ENCODE measurements at places on chromosomes 16 and 17. TPM values are rescaled to one million over a fixed set of nuclear protein-coding genes. Genes with fewer than 3 reads are reported as not detected.

- H3K4me1 ChIP-seq = peaks cover 23% of the 10 kb centered on the region
- H3K4me3 ChIP-seq = peak overlapping the region; percentile 2
- DNase-seq = peak; percentile 38
- H3K27me3 ChIP-seq = no peaks in the 10 kb centered on the region
- H3K36me3 ChIP-seq = peaks cover 55% of the 10 kb centered on the region
Measured at GRCh38 chr17:42819939-42820535, 4.0 kb downstream of the BECN1 start.

Gene CLEC10A
- total RNA-seq = not detected

- no peaks in the 10 kb centered on the region for H3K4me1 ChIP-seq
- peaks cover 1% of the 10 kb centered on the region for H3K36me3 ChIP-seq
- no peak for DNase-seq
- H3K4me3 ChIP-seq = no peak overlapping the region
- peaks cover 4% of the 10 kb centered on the region for H3K27me3 ChIP-seq
Measured at GRCh38 chr17:13725288-13725990, 123.7 kb upstream of the HS3ST3A1 start.

Gene SPIRE2
- total RNA-seq = 2.7 TPM

Gene MYOCD
- total RNA-seq = not detected

Gene OR1F1
- not detected for total RNA-seq

Gene TBC1D3I
- 0.36 TPM for total RNA-seq

DNA sequence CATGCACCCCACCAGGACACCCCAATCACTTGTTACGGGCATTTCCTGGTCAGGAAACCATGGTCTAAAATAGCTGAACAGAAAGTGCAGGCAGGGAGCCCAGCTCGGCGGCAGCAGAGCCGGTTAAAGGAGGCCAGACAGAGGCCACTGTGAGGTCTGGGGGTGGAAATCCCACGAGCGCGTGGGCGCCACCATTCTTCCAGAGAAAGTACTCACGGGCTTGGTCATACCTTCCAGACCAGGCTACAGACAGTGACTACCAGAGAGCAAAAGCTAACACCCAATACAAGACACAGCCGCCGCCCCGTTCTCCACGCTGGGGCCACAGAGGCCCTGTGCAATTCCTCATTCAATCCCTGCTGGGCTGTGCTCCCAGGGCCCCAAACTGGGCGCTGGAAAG is 11.9 kb downstream of the CEP131 start:
- H3K4me3 ChIP-seq = no peak overlapping the region
- H3K27me3 ChIP-seq = peaks cover 2% of the 10 kb centered on the region
- no peaks in the 10 kb centered on the region for H3K36me3 ChIP-seq
- H3K4me1 ChIP-seq = no peaks in the 10 kb centered on the region
- DNase-seq = no peak
- H3K27ac ChIP-seq = no peak overlapping the region

- no peaks in the 10 kb centered on the region for H3K4me1 ChIP-seq
- H3K36me3 ChIP-seq = no peaks in the 10 kb centered on the region
- H3K4me3 ChIP-seq = no peak overlapping the region
- no peak overlapping the region for H3K27ac ChIP-seq
- no peak for DNase-seq
Measured at GRCh38 chr17:18121144-18121910, 12.8 kb downstream of the MYO15A start.

DNA sequence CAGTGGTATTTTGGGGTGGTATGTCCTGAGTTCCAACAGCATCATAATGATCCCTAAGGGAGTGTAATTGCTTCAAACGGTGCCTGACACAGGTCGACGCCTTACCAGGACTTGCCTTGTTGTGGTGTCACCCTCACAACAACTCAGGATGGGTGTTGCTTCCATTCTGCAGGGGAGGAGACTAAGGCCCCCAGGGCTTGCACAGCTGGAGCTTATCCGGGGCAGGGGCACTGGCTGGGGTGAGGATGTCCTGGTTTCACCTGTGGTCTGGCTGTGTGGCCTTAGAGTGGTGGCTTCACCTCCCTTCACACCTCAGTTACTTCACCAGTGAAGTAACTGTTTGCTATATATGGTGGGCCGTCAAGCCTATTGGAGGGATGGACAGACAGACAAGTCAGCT is 23.3 kb downstream of the LLGL2 start:
- H3K36me3 ChIP-seq = no peaks in the 10 kb centered on the region
- no peak for DNase-seq
- no peaks in the 10 kb centered on the region for H3K4me1 ChIP-seq
- no peak overlapping the region for H3K27ac ChIP-seq

GRCh38 chr16:69443927-69444631 is 19.7 kb downstream of the CYB5B start:
- peaks cover 54% of the 10 kb centered on the region for H3K4me1 ChIP-seq
- peak overlapping the region; percentile 90 for H3K27ac ChIP-seq
- H3K4me3 ChIP-seq = peak overlapping the region; percentile 74
- no peaks in the 10 kb centered on the region for H3K27me3 ChIP-seq
- H3K36me3 ChIP-seq = peaks cover 30% of the 10 kb centered on the region

DNA sequence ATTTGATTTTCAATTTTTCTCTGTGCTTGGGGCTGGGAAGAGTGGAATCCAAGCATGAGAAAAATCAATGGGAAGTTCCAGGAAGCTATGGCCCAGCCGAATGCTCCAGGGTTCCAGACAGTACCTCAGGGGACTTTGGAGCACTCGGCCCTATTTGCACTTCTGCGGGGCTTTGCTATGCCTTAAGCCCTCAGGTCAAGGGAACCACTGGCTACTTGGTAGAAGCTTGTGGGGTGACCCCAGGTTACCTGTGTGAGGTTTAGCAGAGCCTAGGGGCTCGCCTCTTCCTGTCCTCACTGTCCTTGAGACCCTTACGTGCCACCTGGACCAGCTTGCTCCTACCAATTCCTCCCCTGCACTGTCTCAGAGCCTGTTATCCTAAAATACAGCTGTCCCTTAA is 121.3 kb downstream of the MGAT5B start:
- no peak overlapping the region for H3K4me3 ChIP-seq
- H3K27me3 ChIP-seq = no peaks in the 10 kb centered on the region
- no peak overlapping the region for H3K27ac ChIP-seq
- H3K36me3 ChIP-seq = no peaks in the 10 kb centered on the region

Gene TAT
- total RNA-seq = not detected

DNA sequence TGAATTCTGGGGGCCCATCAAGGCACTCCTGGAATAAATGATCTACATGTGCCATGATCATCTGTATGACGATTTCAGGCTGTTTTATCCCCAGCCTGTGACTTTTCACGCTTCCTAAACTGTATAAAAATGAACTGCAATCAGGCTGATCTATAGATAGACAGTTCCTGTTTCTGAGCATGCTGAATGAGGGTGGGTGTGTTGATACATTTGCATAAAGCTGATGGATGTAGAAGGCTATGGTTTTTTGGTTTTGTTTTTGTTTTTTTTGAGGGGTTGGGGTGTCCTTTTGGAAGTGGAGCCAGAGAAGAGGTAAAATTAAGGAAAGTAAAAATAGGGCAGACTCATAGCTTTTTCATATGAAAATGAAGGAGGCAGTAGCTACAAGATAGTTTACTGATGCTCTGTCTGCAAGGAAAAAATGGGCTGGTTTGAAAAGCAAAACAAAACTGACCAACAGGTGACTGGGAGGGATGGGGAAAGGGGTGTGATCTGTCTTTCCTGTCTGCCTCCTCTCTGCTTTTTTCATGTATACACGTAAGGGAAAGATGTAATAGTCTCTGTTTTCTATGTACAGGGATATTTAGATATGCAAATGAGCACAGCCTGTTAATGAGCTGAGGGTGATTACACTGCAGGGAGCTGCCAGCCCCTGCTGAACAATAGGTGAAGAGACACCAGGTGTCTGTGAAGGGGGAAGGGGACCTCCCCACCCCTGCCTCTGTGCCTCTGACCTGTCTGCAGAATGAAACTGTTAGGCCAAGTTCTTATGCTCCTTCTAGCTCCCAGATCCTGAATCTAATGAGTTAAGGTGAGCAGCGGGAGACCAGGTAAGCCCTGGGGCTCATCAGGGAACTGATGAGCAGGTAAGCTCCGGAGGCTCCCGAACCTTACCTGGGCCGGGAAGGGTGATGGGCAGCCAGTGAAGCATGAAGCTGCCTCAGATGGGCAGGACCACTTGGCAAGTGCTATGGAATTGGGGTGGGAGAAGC is 46.6 kb upstream of the LYRM9 start:
- no peaks in the 10 kb centered on the region for H3K36me3 ChIP-seq
- peaks cover 4% of the 10 kb centered on the region for H3K27me3 ChIP-seq
- H3K4me1 ChIP-seq = peaks cover 5% of the 10 kb centered on the region
- no peak for DNase-seq

Gene ZNF624
- total RNA-seq = 2.8 TPM

GRCh38 chr16:53730693-53731092 is 26.7 kb downstream of the FTO start:
- no peaks in the 10 kb centered on the region for H3K27me3 ChIP-seq
- H3K4me3 ChIP-seq = no peak overlapping the region
- H3K27ac ChIP-seq = no peak overlapping the region
- H3K36me3 ChIP-seq = peaks cover 6% of the 10 kb centered on the region

DNA sequence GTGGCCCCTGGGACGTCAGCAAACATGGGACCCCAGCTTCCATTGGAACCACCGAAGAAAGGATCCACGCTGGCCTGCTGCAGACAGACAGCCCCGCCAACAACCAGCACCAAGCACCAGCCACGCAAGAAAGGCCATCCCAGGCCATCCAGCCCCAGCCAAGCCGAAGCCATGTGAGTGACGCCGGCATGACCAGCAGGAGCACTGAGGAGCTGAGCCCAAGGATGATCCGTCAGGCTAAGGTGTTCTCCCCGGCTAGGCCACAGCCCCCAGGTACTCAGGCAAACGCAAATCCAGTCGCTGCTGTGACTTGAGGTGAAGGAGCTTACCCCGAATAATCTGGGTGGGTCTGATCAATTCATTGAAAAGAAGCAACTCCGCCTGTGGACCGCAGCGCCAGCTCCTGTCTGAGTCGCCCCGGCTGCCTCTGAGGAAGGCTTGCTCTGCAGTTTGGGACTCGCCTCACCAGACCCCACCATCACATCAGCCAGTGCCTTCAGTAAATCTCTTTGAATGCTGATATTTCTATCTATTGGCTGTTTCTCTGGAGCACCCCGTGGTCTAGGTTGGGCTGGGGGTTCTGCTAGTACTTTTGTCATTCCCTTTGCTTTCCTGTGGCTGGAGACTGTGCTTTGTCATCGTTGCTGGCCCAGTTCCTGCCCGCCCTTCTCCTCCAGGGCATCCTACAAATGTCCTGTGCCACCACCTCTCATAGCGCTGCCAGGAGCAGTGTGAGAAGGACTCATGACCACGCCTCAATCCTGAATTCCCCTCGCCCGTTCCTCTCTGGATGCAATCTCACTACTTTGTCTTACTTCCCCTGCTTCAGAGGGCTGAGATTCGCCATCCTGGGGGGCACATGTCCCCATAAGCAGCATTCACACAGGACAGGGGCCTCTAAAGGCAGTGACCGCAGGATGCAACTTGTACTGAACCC is 8.1 kb upstream of the CBX2 start:
- no peak overlapping the region for H3K27ac ChIP-seq
- peaks cover 20% of the 10 kb centered on the region for H3K27me3 ChIP-seq
- no peaks in the 10 kb centered on the region for H3K36me3 ChIP-seq
- H3K4me1 ChIP-seq = no peaks in the 10 kb centered on the region
- no peak for DNase-seq

Gene SPEM2
- not detected for total RNA-seq

DNA sequence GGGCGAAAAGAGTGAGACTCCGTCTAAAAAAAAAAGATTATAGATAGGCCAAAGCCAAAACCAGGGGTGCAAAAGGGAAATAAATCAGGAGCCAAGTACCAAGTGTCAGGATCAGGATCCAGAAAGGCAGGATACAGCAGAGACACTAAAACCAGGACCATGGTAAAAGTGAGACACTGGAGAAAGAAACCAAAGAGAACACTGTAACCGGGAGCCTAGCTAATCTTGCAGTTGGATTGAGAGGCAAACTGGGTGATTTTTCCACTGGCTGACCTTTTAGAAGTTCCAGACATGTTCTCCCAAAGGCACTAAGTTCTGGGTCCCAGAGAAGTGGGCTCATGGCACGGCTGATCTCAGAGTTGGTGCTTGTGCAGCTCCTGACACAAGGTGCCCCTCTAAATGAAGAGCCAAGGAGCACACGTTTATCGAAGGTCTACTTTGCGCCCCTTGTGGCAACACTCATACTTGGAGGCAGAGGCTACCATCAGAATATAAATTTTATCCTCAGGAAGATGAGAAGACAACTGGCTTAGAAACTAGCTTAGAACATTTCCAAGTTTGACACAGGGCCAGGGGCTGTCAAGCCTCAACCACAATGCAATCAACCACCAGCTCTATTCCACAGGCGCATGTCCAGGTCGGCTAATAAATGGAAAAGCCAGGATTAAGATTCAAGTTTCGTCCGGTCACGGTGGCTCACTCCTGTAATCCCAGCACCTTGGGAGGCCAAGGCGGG is 27.5 kb upstream of the HELZ start:
- no peaks in the 10 kb centered on the region for H3K36me3 ChIP-seq
- H3K4me1 ChIP-seq = no peaks in the 10 kb centered on the region
- no peak overlapping the region for H3K4me3 ChIP-seq
- H3K27me3 ChIP-seq = peaks cover 5% of the 10 kb centered on the region
- DNase-seq = no peak
- no peak overlapping the region for H3K27ac ChIP-seq

- H3K4me3 ChIP-seq = no peak overlapping the region
- DNase-seq = no peak
- H3K4me1 ChIP-seq = no peaks in the 10 kb centered on the region
- peaks cover 1% of the 10 kb centered on the region for H3K27me3 ChIP-seq
Measured at GRCh38 chr17:76897023-76897422, 28.8 kb downstream of the MGAT5B start.

Gene NR1D1
- total RNA-seq = 8.7 TPM

DNA sequence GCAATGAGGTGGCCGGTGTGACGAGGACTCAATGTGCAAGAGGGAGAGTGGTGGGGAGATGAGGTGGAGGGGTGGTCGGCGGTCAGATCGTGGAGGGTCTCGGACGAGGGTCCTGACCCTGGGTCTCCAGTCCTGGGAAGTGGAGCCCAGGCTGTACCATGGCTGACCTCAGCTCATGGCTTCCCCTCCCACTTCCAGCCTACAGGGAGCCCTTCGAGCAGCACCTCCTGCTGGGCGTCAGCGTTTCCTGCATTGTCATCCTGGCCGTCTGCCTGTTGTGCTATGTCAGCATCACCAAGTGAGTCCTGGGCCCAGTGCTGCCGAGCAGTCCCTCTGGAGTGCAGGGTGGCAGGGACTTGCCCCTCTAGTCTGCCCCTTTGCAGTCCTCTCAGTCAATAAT is 41.8 kb downstream of the IL4R start:
- peaks cover 26% of the 10 kb centered on the region for H3K4me1 ChIP-seq
- no peak for DNase-seq
- H3K4me3 ChIP-seq = no peak overlapping the region
- no peaks in the 10 kb centered on the region for H3K27me3 ChIP-seq
- peaks cover 81% of the 10 kb centered on the region for H3K36me3 ChIP-seq
- H3K27ac ChIP-seq = peak overlapping the region; percentile 59

Gene ZSCAN10
- total RNA-seq = 0.07 TPM

GRCh38 chr16:12637002-12637401 is 166.7 kb downstream of the CPPED1 start:
- H3K4me3 ChIP-seq = no peak overlapping the region
- no peaks in the 10 kb centered on the region for H3K36me3 ChIP-seq
- no peak overlapping the region for H3K27ac ChIP-seq
- peaks cover 4% of the 10 kb centered on the region for H3K27me3 ChIP-seq

Measured in activated T-helper 1 cell treated with anti-CD3 and anti-CD28 coated beads, Interleukin-12 subunit alpha, Interleukin-12 subunit beta, Interleukin-2, Interleukin-4 antibody, amounts not matched to agents 30 ng/mL and 10 ng/mL and 1 ng/mL, durations not matched to agents 14 hours and 24 hours and 36 hours (primary cell).